ENCODE measurements at places on chromosomes 1 and 21.

- DNase-seq = no peak
These were observed 84.1 kb upstream of the PRDX6 start for GRCh38 chr1:173392895-173393658.

GRCh38 chr1:3560251-3560871, 50.9 kb downstream of the MEGF6 start:
- DNase-seq = no peak

GRCh38 chr1:67239738-67240137, 67.9 kb upstream of the IL12RB2 start:
- DNase-seq = no peak

GRCh38 chr1:155137154-155137949, 1.7 kb downstream of the SLC50A1 start:
- no peak for DNase-seq

GRCh38 chr1:70864302-70864701, 183.3 kb downstream of the PTGER3 start:
- DNase-seq = no peak

DNA sequence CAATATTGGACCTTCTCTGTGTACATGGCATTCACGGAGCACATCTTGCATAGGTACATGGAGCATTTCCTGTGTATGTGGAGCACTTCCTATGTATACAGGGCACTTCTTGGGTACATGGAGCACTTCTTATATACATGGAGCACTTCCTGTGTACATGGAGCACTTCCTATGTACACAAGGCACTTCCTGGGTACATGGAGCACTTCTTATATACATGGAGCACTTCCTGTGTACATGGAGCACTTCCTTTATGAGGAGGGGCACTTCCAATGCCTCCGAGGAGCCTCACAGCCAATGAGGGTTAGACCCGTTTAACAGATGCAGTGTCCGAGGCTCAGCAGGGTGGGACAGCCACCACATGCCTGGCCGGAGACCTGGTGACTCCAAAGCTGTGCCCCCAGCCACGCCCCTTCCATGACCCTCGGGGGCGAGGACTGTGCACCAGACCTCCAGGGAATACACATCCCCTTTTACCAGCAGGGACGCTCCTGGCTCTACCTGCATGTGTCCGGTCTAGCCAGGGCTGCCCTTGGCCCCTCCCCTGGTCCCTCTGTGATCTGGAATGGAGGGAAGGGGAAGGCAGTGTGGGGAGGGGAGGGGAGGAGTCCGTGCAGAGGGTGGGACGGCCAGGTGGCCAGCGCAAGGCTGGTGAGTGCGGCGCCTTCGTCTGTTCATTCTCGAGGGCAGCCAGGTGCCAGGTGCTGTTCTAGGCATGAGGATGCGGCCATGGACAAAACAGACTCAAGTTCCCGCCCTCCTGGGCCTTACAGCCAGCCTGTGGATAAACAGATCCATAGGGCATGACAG, 195.1 kb upstream of the TMEM51 start:
- no peak for DNase-seq

DNA sequence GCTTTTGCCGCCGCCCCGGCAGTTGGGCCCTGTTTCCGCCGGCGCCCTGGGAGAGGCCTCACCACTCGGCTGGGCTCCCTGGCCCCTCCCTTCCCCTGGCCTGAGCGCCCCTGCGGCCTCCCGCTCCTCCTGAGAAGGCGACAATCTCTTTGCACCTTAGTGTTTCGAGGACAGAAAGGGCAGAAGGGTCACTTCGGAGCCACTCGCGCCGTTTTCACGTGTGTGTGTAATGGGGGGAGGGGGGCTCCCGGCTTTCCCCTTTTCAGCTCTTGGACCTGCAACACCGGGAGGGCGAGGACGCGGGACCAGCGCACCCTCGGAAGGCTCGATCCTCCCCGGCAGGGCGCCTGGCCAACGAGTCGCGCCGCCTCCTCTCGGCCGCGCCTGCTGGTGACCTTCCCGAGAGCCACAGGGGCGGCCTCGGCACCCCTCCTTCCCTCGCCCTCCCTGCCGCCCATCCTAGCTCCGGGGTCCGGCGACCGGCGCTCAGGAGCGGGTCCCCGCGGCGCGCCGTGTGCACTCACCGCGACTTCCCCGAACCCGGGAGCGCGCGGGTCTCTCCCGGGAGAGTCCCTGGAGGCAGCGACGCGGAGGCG, 432 bp upstream of the SIM2 start:
- DNase-seq = no peak

DNA sequence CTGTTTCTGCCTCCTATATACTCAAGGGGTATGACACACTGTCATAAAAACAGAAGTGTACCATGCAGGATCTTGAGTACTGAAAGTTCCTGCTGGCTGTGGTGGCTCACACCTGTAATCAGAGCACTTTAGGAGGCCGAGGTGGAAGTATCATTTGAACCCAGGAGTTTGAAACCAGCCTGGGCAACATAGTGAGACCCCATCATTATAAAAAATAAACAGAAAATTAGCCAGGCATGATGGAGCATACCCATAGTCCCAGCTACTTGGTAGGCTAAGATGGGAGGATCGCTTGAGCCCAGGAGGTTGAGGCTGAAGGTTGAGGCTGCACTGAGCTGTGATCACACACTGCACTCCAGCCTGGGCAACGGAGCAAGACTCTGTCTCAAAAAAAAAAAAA, 20.1 kb downstream of the ERI3 start:
- DNase-seq = no peak

- DNase-seq = no peak
These were observed 62.4 kb downstream of the PTPRC start for GRCh38 chr1:198701250-198701649.

DNA sequence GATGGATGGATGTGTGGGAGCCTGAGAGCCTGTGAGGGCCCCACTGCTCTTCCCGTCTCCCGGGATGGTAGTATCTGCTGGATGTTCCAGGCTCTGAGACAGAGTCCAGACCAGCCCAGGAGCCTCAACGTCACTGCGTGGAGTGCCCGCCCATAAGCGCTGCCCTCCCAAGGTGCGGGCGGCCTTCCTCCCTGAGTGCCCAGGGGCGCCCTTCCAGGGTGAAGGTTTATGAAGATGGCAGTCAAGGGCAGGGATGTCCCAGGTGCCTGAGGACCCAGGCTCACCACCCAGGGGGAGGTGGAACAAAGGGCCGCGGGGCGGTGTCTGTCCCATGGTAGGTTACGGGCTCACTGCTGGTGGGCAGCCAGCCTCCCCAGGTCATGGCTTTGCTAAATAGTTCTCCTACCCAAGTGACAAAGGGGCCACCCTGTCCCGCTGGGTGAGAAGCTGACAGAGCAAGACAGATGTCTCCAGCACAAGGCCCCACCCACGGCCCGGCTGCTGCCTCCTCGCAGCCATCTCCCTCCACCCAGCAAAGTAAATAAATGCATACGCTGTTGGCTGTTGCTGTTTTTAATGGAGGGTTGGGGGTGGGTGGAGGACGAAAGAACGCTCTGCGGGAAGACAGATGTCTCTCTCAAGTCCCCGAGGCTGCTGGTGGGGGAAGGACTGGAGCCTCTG, 9.0 kb upstream of the GPR153 start:
- DNase-seq = no peak

DNA sequence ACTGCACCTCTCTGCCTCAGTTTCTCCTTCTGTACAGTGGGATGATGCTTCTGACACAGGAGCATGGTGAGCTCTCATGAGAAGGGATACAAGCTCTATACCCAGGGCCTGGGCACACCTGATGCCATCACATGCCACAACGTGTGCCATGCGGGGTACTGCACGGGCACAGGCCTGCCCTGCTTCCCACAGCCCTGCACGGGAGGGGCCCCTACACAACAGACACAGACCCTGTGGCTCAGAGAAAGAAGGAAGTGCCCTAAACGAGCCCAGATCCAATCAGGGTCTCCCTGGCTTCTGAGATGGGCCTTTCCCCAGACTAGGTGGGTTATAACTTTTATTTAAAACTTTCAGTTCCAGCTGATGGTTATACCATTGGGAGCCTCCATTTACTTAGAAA, 24.6 kb downstream of the C2CD2 start:
- DNase-seq = no peak

DNA sequence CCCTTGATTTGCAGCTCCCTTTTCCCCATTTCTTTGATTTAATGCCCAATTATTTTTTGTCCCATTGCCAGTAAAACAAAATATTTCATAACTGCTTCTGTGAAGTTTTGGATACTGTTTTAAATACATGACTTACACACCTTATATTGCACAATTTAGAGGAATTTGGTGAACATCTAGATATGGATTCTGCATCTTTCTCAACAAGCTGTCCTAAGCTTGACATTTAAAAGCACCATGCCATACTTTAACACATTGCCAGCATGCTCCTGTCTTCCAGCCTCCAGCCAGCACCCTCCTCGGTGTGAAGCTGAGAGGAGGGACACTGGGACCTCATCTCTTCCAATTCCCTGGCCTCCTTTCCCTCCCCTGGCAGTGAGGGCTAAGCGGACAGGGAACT, 167.6 kb downstream of the SEC16B start:
- DNase-seq = no peak

DNA sequence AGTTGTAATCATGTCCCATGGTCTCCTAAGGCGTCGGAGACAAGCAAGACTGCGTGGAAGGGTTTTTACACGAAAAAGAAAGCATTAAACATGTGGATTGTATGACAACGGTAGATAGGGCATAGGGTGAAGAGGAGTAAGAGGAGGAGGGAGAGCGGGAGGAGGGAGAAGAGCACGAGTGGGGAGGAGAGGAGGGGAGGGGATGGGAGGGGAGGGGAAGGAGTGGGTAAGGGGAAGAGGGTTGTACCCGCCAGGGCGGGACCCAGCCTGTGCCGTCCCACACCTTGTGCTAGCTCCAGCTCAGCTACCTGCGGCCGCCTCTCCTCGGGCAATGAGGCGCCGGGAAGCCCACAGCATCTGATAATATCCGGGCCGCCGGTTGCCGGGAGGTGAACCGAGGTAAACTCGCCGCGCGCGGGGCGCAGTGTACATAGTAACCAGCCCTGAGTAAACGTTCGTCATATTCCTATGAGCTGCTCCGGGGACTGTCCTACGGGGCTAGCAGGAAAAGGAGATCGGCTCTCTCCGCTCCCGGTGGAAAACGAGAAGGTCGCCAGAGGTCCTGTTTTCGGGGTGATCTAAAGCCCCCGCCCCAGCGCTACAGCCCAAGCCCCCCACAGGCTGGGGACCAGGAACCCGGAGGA, 449 bp upstream of the RCAN3 start:
- peak; percentile 86 for DNase-seq

- no peak for DNase-seq
These were observed 1.3 kb downstream of the ADAMTS1 start for GRCh38 chr21:26843933-26844257.

GRCh38 chr21:15617964-15618363, 111.8 kb upstream of the USP25 start:
- no peak for DNase-seq

- DNase-seq = no peak
These were observed 24.5 kb upstream of the PKN2 start for GRCh38 chr1:88659552-88659951.

DNA sequence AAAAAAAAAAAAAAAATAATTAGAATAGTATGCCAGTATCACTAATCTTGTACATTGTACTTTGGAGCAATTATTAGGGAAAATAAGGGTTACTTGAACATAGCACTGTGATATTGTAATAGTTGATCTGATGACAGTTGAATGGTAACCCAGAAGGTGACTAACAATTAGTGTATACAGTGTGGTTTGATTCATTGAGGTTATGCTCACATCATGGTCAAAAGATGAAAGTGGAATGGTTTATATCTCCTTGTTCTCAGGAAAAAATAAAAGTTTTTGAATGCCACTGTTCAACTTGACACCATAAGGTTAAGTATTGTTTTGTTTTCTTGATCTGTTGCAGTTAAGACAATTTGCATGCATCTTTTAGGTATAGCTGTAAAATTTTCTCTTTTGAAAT, 87.0 kb downstream of the GPR52 start:
- no peak for DNase-seq

DNA sequence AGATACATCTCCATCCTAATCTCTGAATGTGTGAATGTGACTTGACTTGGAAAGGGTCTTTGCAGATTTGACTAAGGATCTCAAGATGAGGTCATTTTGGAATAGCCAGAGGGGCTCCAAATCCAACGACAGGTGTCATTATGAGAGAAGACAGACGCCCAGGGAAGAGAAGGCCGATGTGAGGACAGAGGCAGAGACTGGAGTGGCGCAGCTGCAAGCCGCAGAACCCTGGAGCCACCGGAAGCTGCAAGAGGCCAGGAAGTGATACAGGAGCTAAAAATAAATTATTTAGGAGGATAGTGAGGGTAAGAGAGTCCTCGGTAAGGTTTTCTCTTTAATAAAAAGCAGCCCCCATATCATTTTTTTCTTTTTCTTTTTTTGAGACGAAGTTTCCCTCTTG, 9.7 kb upstream of the AADACL4 start:
- no peak for DNase-seq

DNA sequence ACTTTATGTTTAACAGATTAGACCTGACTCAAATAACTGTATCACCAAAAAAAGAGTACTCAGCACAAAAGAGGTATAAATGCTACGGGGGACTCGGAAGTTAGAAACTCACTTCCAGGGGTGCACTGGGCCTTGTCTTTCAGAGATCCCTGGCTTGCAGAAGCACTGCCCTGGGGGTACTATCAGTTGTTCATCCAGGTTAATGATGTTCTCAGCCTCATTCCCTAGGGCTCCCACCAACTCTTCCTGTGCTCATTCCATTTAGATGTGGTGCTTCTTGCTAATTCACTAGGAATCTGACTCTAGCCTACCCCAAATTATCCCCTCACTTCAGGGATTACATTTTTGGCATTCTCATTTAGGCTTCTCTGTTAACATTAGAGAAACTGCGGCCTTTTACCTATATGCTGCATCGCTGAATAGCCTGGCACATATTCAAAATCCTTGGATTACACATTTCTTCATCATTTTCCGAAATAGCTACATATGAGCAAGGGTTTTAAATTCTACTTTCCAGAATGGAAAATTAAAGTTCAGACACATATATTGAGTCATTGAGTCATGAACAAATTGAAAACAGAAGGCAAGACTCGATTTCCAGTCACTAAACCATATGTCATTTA, 338.5 kb downstream of the KCTD3 start:
- no peak for DNase-seq

GRCh38 chr1:51653127-51653526, 36.2 kb downstream of the OSBPL9 start:
- no peak for DNase-seq

- DNase-seq = no peak
These were observed 6.1 kb upstream of the LYPLA2 start for GRCh38 chr1:23784846-23785245.

Measured in activated CD8-positive, alpha-beta memory T cell treated with anti-CD3 and anti-CD28 coated beads, Interleukin-2, amount 10 ng/mL, durations not matched to agents 7 days and 5 days (primary cell).